ENCODE measurements at places on chromosomes 2 and 18.

DNA sequence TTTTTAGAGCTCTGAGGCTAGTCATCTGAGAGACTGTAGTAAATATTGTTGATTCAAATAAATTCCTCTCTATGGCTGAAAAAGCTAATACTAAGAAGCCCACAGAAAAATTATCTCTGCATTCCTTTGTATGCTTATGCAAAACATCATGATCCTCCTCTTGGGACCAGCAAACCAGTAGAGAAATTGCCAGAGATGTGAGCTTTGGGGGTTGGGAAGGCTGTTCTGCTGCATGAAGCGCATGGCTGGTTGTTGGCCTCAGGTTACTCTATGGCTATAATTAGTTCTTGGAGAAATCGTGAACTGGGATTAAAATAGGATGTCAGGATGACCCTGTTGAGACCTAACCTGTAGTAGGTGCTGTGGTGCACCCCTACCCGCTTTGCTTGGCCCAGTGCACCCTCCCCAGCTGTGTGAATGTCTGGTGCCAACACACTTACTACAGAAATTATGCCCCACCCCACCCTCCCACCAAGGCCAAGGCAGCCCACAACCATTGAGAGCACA is 35.5 kb upstream of the C1D start:
- DNase-seq = no peak

GRCh38 chr2:37857575-37858399 is 67.3 kb upstream of the RMDN2 start:
- no peak for DNase-seq

DNA sequence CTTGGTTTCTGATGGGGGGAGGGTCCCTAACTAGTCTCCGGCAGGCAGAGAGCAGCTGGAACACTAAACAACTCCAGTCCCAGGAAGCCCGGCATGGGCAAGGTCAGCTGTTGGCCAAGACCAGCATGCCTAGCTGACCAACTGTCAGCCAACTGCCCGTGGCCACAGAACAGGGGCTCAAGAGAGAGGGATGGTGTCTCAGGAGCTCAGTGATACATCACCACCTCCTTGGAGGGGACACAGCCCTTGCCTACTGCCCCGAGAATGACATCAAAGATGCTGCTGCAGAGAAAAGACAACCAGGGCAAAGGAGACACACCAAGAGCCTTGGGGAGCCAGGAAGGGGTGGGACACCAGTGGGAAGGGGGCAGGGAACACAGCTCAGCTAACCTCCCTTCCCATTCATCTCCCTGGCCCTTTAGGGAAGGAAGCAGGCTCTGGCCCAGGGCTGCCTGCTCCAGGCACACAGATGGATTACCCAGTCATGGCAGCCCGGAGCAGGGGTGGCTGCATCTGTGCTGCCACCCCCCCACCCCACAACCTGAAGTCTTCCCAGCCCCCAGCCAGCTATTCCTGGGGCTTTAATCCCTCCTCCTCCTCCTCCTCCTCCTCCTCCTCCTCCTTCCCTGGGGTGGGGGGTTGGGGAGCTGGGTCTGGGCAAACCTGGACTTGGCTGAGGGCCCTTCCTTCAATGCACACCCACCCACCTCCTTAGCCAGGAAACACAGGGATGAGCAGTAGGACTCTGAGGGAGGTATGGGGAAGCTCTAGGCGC is 1.9 kb downstream of the BIN1 start:
- DNase-seq = no peak

DNA sequence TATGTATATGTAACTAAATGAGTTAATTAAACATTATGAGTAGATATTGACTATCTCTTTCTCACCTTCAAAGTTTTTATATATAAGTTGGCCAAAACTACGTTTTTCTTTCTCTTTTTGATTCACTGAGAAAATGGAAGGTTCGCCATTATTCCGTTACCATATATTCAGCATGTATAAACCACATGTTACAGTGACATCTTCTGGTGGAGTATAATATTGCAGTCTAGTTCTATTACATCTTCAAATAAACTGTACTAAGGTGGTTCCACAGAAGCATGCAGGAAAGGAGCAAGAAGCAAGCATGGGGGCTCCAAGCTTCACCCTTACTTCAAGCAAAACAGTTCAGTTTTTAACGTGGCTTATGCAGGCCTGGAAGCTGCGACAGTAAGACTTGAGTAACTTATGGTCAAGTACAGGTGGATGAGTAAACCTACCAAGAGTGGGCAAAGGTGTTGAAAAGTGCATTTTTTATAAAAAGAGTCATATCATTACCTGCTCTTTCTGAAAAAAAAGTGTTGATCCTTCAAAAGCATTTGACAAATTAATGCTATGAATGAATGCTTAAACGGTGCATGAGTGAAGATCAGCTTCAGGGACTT is 129.8 kb upstream of the RAB6C start:
- DNase-seq = peak; percentile 34

DNA sequence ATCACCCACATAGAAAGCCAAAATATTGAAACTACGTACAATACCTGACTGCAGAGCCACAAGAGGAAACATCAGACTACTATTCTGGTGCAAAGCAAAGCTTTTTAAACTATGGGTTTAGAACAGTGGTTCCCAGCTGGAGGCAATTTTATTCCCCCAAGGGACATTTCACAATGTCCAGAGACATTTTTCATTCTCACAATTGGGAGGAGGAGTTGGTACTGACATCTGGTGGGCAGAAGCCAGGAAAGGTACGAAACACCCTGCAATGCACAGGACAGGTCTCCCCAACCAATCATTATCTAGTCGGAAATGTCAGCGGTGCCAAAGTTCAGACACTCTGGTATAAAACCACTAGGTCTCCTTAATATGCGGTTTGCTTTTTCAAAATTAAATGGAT is 88.4 kb upstream of the ARL5A start:
- no peak for DNase-seq

- DNase-seq = no peak
Observed at GRCh38 chr2:20604401-20604911, 46.4 kb downstream of the HS1BP3 start.

- no peak for DNase-seq
Observed at GRCh38 chr2:41544709-41545108, 503.1 kb upstream of the PKDCC start.

GRCh38 chr2:145593280-145593679 is 1073.4 kb upstream of the ZEB2 start:
- no peak for DNase-seq

DNA sequence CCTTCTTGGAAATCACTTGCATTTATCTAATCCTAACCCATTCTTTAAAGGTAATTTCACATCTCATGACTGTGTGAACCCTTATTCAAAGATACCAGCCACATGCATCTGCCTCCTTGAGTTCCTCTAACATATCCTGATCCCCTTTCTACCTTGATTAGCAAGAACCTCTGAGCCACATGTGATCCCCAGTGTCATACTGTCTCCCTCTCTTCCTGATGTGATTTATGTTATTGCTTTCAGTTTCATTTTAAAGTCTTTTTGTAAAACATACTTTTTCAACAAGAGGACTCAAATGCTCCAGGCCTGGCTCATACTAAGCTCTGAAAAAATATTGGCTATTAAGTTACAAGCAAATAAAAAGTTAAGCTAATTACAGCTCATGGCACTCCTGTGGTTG is 470.1 kb downstream of the DLGAP1 start:
- DNase-seq = no peak

GRCh38 chr2:1750270-1750932 is 6.1 kb upstream of the PXDN start:
- DNase-seq = no peak

DNA sequence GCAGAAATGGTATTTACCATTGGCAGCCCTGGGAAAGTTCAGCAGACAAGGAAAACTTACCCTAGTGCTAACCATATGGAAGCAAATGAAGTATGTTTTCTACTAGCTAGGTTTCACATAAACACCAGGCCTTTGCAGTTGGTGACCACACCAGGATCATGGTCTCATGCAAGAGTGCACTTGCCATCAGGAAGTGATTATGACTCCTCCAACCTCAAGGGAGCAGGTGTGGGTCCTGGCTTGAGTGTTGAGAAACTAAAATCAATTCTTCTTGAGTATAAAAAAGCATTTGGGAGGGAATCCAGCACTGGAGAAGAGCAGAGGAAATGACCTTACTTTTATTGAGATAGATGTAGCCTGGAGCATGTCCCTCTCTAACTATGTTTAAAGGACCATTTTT is 56.8 kb upstream of the SPAG16 start:
- no peak for DNase-seq

DNA sequence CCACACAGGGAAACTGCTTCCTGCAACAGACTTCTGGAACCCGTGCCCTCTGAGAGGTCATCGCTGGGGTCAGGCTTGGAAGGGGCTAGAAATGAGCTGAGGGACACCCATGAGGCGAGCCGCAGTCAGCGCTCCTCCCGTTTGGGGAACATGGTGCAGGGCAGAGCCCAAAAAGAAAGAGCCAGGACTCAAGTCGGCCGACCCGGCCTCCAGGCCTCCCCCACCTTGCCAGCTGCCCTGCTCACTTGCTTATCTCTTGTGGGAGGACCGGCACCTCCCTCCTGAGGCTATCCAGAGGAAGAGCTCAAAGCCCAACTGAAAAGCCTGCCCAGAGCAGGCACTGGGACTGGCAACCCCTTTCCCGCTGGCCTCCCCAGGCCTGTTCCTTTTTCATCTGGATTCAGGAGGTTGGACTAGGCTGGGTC is 43.6 kb downstream of the SCTR start:
- no peak for DNase-seq

DNA sequence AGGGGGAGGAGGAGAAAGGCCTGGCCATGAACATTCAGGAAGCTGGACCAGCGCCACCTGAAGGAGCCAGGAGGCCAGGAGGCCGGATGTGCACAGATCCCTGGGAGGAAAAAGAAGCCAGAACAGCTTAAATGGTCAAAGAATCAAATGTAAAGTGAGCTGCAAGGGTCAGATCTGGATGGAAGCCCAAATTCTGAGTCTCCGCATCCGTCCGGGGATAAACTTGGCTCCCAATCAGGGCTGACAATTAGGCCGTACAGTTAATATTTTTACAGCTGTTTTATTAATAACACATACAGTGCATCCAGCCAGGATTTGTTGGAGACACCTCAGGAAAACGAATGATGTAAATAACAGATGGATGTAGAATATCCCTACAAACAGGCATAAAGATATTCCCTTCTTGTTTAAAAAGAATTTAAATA is 495.1 kb upstream of the TCF4 start:
- no peak for DNase-seq

- DNase-seq = no peak
Observed at GRCh38 chr2:37896319-37896718, 28.8 kb upstream of the RMDN2 start.

- DNase-seq = no peak
Observed at GRCh38 chr2:67716895-67717396, 319.8 kb downstream of the ETAA1 start.

DNA sequence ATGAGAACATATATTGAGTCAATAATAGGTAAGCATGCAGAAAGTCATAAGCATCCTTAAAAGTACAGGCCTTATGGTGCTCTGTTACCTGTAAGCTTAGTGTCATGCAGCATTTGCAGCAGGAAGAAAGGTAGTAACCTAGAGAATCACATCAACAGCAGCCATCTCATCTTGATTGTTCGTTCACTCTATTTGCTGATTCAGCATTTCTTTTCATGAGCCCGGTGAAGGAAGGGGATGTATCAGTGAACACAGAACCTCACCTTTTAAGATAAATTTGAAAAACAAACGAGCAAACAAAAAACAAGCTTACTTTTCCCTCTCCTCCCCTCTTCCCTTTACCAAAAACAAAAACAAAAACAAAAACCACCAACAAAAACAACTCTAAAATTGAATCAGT is 89.9 kb downstream of the MIB1 start:
- no peak for DNase-seq
